Cerebellar cortex (tissue), 1 donor: ENCODE measurements at places on chromosomes 4 and X.

- DNase-seq, result no peak
These were observed 11.9 kb upstream of the ASIC5 start for GRCh38 chr4:155877971-155878370.

GRCh38 chr4:113471146-113471860, 290.2 kb downstream of the CAMK2D start:
- no peak for DNase-seq

- DNase-seq, result no peak
These were observed 535.3 kb upstream of the RPS6KA3 start for GRCh38 chrX:20802036-20802435.

- no peak for DNase-seq
These were observed 246.4 kb downstream of the SH2D1A start for GRCh38 chrX:124592744-124593143.

GRCh38 chr4:26062215-26062614, 148.2 kb downstream of the SMIM20 start:
- DNase-seq, result no peak

DNA sequence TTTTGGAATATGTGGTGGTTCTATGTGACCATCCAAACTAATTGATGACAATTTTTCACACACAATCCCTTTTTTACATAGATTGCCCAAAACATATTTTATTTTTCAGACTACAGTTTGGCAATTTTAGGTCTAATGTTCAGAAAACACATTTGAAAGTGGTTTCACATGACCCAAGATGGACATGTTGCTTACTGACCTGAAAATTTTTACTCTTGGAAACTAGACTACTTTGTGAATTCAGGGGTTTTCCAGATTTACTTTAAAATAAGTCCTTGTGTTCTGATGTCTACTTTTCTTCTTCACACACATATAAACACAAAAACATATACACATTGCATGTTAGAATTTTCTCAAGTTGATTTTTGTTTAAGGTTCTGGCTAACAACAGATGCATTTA, 79.5 kb downstream of the HMGB2 start:
- DNase-seq, result no peak

DNA sequence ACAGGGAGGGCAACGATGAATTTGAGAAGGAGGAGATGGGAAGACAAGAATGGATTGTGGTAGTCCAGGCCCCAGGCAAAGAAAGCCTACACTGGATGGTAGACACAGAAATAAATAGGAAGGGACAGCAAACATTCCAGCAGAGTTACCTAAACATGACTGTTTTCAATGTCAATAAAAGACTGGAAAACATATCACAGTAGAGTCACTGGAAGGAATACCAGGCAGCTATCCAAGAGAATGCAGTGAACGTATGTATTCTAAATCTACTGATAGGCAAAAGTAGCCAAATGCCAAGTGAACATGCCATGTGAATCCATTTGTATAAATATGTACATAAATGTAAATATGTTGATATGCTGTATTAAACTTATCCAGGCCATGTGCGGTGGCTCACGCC, 183.0 kb downstream of the PALLD start:
- no peak for DNase-seq

GRCh38 chr4:105194328-105195231, 47.9 kb downstream of the TET2 start:
- no peak for DNase-seq

DNA sequence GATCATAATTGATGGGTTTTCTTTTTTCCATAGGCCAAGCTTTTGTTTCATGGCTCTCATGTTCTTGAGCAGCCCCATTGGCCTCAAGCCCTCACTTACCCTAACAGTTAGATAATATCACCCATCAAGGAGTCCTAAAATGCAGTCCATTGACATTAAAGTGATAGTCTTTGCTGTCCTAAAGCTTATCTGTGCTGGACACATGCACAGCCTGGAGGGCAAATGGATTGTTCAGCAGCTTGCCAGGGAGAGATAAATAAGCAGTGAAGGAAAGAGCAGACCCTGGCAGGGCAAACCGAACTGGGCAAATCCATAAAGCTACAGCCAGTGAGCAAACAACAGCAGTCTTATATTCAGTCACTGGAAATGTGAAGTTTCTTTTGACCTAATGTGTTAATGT, 199.6 kb upstream of the MID1 start:
- no peak for DNase-seq

DNA sequence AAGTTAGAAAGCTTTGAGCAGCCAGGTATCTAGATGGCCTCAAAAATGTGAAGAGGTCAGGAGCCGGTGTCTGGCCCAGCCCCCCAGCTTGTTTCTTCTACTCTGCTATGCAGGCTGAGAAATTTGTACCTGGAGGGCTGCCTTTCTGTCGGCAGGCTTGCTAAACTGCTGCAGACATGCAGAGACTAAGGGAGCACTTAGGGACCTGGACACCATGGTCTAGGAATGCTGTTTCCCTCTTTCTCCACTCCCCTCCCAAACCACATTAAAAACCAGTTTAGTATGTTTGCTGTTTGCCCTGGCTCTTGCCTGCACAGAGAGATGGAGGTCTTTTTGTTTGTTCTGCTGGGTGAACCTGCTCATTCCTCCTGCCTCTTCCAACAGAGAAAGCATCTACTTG, 157.1 kb upstream of the DGKK start:
- no peak for DNase-seq

- DNase-seq, result no peak
These were observed 218.7 kb downstream of the NWD2 start for GRCh38 chr4:37463033-37463856.

- DNase-seq, result no peak
These were observed 26.5 kb upstream of the DGKK start for GRCh38 chrX:50497114-50497513.

DNA sequence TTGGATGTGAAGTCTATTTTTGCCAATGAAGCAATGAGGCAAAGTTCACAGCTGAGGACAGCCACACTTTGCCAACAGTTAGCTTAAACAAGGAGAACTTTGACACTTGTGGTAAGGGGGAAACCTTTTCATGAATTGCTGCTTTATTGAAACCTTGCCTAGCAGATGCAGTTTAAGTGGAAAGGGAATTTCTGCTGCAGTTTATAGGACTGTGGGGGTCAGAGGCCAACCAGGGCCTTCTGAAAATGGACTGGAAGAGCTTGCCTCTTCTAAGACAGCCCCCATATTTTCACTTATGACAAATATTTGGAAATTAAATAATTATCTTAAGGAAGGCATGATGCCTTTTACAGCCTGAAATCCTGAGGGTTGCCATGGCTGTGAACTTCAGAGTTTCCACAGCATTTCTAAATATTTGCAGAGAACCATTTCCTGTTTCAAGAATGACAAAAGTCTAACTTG, 550.3 kb downstream of the RAB28 start:
- no peak for DNase-seq

DNA sequence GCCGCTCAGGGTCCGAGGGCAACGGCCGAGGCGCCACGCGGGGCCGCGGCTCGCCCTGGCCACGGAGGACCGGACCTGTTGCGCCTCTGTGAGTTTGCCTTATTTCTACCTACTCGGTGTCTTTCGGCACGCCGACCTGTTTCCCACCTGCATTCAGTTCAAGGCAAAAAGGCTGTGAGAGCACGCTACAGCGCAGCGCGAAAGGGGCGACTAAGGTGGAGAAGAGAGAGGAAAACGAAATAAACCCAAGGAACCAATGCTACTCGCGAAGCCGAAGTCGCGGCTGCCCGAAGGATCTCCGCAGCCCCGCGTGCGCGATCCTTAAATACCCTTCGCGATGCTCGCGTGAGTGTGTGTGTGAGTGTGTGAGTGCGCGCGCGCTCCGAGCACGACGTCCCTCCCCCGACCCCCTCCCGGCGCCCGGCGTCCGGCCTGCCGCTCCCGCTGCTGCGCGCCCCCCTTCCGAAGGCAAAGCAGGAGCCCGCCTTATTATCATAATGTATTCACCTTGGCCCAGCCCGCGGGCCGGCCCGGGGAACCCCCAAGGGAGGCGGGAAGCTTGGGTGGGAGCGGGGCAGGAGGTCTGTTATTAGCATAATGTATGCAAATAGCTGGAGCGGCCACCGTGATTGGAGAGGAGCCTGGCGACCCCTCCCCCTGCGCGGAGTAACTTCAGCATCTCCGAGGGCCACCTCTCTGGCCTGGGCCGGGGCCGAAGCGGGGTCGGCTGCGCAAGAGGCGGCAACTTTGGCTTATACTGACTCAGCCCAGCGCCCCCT, at the start of gene COL25A1:
Gene COL25A1 (minus strand): TSS at position 298 of the 779 bp plus-strand sequence.
- no peak for DNase-seq

DNA sequence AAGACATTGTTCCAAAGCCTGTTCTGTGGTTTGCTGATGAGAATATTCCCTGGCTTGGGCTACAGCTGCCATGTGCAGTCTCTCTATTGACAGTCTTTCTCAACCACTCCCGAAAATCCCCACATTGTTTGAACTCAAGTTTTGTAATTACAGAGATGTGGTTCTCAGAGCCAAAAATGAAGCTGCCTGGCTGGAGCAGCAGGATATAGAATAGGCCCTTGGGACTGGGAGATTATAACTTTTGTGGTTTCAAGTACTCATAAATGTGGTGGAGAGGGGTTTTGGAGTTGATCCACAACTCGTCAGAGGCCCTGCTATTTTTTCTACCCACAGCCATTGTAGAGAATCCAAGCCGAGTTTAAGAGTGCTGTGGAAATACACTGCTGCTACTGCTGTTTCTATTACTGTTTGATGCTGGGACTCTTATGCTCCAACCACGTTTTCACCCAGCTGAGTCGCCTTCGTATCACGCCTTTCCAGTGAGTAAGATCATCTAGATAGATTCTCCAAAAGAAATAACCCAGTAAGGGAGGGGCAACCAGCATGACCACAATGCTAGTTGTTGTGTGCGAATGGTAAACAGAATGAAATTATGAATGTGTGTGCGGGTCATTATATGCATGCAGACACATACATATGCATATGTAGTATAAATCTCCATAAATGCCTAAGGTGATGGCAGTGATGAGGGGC, 57.1 kb upstream of the ATXN3L start:
- DNase-seq, result no peak

DNA sequence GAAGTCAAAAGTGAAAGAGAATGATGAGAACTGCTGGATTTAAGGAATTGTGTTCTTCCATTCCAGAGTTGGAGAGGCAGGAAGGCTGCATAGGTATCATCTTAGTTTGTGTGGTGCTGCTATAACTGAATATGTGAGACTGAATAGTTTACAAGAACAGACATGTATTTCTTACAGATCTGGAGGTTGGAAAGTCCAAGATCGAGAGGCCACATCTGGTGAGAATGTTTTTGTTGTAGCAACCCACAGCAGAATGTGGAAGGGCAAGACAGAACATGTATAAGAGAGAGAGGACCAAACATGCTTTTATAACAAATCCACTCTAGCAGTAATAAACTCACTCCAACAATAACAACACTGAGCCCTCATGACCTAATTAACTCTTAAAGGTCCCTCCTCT, 408.6 kb downstream of the FAM47B start:
- no peak for DNase-seq

GRCh38 chrX:17944833-17945497, 83.9 kb upstream of the RAI2 start:
- DNase-seq, result no peak

GRCh38 chrX:40844471-40844870, 109.1 kb upstream of the MED14 start:
- DNase-seq, result no peak

DNA sequence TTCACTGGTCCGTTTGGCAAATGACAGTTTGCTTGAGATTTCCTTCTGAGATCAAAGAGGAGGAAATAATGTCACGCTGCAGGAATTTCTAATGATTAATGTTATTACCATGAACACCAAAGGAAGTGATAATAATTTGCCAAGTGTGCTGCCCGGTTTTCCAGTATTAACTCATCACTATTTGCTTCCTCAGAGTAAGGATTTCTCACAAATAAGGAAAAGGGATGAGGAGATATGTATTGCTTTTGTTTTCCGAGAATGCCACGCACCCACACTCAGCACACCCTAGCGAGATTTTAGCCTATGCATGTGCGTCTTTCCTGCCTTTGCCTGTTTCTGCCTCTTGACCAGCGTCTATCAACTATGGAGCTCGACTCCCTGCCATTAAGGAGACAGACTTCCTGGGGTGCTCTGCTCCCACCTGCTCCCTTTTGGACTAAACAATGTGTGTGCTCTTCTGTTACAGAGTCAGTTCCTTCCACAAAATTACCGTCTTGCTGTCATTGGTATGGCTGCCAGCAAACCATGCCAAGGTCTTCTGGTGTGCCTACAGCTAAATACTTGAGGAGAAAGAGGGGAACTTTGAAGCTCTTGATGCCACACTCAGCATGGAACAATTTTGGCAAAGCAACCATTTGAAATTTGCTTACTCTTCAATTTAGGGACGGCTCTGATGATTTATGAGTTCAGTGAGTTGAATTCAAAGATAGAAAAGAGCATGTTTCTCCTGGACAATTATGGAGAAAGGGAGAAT, 393.1 kb upstream of the ZFP42 start:
- DNase-seq, result peak; percentile 25

DNA sequence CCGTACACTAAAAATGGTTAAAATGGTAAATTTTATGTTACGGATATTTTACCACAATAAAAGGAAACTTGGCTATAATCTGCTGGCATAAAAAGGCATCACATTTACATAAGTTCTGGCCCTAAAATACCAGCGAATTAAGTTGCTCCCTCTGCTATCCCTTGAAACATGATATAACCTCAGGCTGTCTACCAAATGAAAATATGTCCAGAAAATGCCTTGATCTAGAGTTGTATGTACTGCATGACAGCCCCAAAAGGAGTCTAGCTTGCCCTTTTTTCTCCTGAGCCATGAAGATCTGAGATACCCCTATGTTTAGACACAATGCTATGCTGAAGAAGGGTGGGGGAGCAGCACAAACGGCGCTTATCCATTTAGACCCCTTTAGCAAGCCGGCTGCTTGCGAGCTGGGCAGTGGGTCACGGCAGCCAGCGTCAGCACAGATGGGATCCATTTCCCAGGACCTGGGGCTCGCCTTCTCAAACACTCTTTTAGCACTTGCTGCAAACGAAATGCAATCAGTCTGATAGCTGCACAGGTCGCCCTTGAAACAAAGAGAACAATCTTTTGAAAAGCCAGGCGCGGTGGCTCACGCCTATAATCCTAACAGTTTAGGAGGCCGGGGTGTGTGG, 77.0 kb downstream of the AFAP1 start:
- no peak for DNase-seq

GRCh38 chr4:95979961-95980876, 140.3 kb downstream of the PDHA2 start:
- DNase-seq, result no peak

DNA sequence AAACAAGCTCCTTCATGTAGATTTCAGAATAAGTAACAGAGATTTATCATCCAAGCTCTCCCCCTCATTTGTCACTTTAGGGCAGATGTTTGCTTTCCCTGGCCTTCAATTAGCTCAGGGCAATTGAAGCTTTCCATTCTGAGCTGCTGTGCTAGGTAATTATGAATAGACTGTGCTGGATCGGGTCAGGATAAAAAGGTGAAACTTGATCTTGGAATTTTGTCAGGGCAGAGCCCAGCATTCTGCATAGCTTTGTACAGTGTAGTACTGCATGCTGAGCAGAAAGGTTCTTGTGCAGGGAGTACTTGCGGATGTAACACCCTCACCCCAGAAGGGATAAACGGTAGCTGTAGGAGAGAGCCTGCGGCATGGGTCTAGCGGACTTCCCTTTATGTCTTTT, 64.0 kb upstream of the CLDN34 start:
- DNase-seq, result no peak

DNA sequence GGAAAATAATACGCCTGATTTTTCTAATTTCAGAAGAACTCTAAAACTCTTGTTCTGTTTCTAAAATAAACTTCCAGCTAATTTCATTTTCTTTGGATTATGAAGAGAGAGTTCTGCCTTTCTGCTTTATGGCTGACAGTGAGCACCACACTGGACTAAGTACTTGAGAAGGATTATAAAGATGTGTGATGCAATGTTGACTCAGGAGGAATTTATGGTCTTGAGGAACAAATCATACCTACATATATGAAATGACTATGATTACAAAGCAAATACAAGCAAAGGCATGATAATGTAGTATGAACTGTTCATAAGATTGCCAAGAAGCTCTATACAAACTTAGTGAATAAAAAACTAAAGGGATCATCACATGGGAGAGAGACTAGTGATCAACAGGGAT, 13.0 kb upstream of the SLC25A5 start:
- no peak for DNase-seq
